ENCODE measurements at places on chromosomes 2 and 18.
A peak's percentile ranks its signal among the peaks of the same experiment; 100 is the strongest.

- no peak for DNase-seq
These were observed 39.4 kb upstream of the TXNDC2 start for GRCh38 chr18:9846162-9846925.

DNA sequence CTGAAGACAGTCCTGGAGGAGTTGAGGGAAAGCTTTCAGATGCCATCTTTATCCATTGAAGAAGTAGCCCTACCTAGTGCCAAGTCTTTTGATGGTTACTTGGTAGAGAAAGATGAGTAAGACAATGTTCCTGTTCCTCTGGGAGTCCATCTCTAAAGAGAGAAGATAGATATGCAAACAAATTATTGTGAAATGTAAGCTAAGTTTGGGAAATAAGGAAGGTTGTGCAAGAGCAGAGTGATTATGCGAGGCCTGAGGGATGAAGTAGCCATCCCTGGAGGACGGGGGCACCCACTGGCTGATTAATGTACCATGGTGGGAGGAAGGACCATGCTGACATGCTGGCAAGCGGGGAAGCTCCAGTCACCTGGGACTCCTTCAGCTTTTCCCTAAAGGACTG, 994 bp upstream of the DTNA start:
- no peak for DNase-seq

DNA sequence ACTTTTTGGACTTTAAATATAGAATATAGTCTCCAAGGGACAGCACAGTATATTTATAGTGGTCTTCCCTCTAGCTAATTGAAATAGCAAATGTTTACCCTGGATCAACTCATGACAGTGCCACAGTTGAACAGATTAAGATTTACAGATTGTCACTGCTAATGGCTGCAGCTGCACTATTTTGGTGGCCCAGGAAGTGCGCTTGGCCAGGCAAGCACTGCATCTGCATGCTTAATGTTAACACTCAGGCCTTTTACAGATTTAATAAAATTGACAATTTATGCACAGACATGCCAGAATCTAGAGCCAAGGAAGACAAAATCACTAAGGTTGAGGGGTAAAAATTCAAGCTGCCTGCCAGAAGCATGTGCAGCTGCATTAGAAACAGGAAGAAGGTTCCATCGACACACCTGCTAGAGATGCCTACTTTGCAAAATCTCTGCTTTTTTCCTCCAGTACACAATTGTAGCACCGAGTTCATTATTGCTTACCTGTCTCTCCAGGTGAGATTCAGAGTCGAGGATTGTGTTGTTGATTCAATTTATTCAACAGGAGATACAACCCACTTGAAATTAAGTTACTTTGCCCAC, 1042.3 kb upstream of the NRXN1 start:
- DNase-seq = no peak

DNA sequence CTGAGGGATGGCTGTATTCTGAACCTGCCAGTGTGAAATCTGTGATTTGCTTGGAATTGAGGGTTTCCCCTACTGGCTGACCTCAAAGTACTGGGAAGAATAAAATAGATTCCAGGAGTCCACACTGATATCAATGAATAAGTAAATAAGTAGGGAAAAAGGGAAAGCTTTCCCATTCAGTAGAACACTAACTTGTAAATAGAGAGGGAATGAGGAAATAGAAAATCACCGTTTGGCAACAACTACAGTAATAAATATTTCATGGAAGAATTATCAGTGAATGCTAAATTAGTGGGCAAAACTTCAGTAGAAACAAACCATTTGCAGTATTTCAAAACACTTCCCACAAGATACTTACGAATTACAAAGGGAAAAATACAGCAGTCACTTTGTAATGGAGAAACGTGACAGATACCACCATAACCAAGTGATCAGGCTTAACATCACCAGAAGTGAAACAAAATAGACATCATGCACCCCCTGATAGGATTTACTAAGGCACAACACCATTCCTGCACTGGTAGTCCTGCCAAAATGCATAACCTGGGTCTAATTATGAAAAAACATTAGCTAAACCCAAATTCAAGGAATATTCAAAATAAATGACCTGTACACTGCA, 88.5 kb downstream of the ICA1L start:
- no peak for DNase-seq

GRCh38 chr2:184769686-184770085, 171.4 kb downstream of the ZNF804A start:
- DNase-seq = no peak

DNA sequence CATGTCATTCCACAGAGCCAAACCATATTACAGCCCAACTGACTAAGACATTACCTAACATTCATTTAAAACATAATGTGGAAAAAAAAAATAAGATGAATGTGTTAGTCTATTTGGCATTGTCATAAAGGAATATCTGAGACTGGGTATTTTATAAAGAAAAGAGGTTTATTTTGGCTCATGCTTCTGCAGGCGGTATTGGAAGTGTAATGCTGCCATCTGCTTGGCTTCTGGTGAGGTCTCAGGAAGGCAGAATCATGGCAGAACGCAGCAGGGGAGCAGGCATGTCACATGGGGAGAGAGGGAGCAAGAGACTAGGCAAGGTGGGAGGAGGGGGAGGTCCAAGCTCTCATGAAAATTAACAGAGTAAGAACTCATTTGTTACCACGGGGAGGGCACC, 504.8 kb upstream of the LRATD1 start:
- no peak for DNase-seq

DNA sequence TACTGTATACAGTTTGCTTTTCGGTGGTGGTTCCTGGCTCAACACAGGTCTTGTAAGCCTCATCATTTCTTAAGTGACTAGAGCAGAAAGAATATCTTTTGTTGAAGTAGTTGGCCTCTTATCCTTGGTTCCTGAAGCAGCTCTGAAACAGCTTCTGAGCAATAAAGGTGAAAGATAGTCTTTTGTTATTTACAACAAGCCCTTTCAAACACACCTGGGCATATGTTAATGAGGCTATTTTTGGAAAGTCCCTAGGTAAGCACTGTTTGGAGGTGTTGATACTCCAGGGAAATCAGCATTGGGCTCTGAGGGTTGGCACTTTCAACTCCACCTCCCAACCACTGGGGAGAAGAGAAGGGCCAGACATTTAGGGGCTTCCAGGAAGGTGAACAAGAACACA, 211.0 kb downstream of the MCFD2 start:
- no peak for DNase-seq

- DNase-seq = no peak
These were observed 97.0 kb downstream of the LYPD6 start for GRCh38 chr2:149427387-149427786.

DNA sequence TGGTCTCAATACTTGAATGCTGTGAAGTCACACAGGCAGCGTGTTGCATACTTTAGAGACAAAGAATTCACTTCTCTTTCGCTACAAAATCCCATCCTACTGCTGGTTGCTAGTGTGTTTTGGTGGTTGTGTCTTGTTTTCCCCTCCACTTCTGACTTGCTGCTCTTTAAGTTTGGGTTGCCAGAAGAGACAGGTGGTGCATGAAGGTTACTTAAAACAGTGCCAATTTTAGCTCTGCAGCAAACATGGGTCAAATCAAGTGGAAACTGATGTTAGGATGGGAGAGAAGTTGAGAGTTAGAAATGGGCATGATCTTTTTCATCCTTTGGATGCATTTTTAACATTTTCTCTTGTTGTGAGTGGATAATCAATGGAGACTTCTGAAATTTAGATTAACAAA, 136.2 kb upstream of the KCNH7 start:
- no peak for DNase-seq

DNA sequence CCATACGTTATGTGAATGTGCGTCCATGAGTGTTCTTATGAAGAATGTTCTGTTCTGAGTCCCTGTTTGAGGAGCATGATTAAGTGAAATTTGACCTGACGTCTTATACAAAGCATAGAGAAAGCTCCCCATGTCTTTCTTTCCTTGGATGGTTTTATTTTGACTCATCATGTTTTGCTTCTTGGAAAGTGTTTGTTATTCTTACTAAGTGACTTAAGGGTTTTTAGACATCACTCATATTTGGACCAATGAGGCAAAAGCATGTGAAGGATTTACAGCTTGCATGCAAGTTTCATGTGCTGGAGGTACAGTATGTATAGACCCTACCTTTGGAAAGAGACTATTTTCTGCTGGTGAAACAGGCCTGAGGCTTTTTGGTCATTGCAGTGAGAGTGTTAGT, 33.5 kb upstream of the ZEB2 start:
- DNase-seq = no peak

- peak; percentile 19 for DNase-seq
These were observed 190.4 kb upstream of the ID2 start for GRCh38 chr2:8491296-8492027.

DNA sequence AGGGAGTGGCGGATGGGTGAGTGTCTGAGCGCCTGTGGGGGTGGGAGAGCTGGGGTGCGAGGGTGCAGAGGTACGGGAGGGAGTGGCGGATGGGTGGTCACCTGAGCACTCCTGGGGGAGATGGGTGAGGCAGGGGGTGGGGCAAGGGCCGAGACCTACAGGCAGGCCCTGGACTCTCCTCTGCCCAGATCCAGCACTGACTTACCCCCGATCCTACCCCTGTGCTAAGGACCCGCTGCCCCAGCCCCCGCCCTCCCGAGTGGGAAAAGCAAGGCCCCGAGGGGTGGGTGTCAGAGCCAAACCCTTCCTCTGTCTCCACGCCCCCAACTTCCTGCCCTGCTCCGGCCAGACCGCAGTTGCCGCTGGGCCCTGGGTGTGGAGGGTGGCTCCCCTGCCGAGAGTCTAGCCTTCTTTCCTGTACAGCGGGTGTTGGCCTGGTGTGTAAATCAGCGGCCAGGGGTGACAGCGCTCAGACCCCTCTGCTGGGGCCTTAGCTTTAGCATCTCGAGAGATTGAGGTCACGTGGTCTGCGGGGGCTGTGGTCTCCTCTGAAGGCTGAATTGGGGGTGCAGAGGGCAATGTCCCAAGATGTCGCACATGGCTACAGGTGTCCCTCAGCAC, 12.5 kb downstream of the BOK start:
- no peak for DNase-seq

GRCh38 chr2:72894514-72894913, 7.3 kb downstream of the SPR start:
- DNase-seq = no peak

DNA sequence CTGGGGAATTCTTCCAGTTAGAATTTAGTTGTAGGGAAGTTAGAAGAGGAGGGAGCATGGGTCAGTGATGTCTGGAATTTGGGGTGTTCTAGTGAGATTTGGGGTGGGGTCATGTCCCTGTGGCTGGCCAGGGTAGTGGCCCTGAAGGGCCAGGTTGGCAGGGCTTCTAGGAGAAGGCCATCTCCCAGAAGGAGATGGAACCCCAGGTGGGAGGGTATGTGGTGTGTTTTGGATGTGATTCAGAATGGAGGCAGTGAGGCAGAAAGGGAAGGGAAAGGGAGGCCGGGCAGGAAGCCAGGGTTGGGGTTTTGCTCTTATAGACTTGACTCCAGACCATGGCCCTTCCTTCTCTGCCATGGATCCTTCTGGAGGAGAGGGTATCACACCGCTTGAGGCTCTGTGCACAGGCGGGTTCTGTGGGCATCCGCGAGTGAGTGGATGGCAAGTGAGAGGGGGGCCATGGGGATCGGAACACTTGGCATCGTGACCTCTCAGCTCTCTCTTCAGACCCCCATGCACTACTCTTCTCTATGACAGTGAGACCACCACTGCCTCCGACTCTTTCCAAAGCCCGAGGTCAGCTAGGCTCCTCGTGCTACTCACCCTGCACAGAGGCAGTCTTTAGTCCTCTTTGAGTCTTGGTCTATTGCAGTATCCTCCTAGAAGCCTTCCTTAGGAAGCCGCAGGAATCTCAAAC, 7.3 kb downstream of the GREB1 start:
- no peak for DNase-seq

DNA sequence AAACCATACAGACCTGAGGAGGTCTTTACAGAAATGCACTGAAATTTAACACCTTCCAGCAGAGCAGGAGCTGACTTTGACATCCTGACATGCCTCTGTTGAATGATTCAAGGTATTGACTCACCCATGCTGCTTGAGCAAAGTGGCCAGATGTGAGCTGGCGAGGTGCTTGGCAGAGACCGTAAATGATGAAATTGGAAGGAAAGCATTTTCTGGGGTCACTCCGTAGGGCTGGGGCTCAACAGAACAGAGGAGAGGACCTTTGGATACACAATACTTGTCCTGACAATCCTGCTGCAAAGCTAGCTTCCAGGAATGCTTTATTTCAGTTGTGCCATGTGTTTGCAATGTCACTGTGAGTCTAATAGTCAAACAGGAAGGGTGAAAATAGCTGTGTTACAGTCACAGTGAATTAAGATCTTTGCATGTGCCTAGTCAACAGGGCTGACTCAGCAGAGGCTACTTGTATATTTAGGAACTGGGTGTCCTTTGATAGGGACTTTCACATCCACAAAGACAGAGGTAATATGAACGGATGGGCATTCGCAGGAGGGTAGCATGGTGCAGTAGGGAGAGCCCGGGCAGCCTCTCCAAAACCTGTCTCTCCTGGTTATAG, 31.6 kb upstream of the NCK2 start:
- DNase-seq = no peak

DNA sequence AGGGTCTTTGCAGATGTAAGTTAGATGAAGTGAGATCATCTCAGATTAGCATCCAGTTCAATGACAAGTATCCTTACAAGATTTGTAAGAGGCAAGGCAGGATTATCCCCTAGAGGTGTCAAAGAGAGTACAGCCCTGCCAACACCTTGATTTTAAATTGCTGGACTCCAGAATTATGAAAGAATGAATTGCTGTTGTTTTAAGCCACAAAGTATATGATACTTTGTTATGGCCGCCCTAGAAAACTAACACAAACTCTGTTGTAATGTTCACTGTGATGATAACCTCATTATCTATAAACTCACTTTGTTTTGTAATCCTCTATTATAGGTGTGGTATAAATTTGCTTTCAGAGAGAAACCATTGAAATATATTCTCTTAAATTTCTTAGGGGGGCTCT, 249.0 kb upstream of the SPOPL start:
- DNase-seq = no peak

GRCh38 chr2:4354678-4355077, 651.3 kb downstream of the DCDC2C start:
- no peak for DNase-seq

DNA sequence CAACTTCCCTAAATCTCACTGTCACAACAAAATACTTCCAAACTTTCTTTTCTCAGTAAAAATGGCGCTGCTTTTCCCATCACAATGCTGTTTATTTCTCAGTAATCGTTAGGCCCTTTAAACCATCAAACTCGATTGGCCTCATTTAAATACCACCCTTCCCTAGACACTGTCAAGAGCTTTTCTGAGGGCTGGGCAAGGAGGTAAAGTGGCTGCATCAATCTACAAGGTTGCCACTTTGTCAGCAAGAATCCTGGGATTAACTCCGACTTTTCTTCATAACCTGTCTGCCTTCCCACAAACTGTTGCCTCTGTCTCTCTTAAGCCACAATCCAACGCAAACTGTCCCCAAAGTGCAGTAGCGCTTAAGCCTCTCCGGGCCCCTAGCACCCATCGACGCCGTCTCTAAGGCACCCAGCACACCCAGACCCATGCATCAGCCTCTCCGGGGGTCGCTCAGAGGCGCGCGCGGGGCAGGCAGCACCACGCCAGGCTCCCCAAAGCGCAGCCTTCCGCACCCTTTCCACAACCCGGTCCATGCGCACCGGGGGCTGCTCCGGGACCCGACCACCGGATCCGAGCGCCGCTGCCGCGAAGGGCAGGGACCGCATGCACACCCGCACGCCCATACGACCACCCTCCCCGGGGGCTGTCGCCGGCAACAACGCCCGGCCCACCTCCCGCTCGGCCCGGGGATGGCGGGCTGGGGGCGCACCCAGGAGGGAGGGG, 683 bp downstream of the MBOAT2 start:
- DNase-seq = no peak

- no peak for DNase-seq
These were observed 31.3 kb upstream of the AFTPH start for GRCh38 chr2:64492821-64493220.
